NCI-H774 (cell line): ENCODE measurements at places on chromosomes 3 and 15.

- no peak for DNase-seq
Observed at GRCh38 chr3:174403831-174404230, 455.3 kb upstream of the NAALADL2 start.

- no peak for DNase-seq
Observed at GRCh38 chr3:143824735-143825385, 23.4 kb downstream of the SLC9A9 start.

- no peak for DNase-seq
Observed at GRCh38 chr15:52006702-52007340, 12.2 kb upstream of the MAPK6 start.

- DNase-seq = no peak
Observed at GRCh38 chr3:4938281-4938982, 40.8 kb upstream of the BHLHE40 start.

- DNase-seq = no peak
Observed at GRCh38 chr15:76336254-76337058, at the start of gene ISL2. Gene ISL2, plus strand, starts transcription at chr15:76336773. Its CDS starts 111 bp downstream, at chr15:76336884.
